SK-N-SH (cell line): ENCODE measurements at places on chromosomes 3 and 15. TPM values are rescaled to one million over a fixed set of nuclear protein-coding genes. Genes with fewer than 3 reads are reported as not detected.
A peak's percentile ranks its signal among the peaks of the same experiment; 100 is the strongest.

Gene FAM43A
- polyA plus RNA-seq = 1.8 and 2.4 TPM in 2 replicates

Gene BLM
- polyA plus RNA-seq = 2.7 and 2.9 TPM in 2 replicates

DNA sequence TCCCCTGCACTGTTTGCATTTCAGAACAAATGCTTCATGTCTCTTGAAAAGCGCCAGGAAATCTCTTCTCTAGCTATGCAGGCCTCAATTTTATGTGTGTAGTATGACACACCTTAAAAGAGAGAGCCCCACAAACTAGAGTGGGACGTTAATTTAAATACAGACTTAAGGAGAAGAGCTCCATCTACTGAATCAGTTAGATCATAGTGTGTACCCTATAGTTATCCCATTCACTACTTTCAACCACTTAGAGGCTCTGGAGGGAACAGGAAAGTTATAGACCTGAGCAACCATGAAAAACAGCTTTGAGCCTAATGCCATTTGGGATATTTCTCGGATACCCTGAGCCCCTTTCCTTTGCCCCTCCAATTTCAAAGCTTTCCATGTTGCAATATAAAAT is 153.7 kb downstream of the TIGIT start:
- DNase-seq = no peak

GRCh38 chr3:49872801-49873281 is 3.1 kb upstream of the CAMKV start:
- peak; percentile 56 for DNase-seq

GRCh38 chr3:150890831-150891230 is 14.4 kb downstream of the MINDY4B start:
- DNase-seq = no peak

DNA sequence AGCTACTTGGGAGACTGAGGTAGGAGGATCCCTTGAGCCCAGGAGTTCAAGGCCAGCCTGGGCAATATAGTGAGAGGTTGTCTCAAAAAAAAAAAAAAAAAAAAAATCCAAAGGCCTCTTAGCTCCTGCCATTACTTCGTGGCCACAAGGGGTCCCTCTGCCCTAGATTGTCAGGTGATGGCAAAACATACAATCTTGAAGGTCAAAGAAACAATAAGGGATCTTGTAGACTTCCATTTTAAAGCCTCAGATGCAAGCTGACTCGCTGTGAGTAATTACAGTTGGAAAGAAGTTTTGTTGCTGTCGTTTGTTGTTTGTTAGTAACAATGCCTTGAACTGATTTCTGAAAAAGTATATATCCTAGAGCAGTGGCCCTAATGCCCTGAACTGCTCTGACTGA is 55.9 kb upstream of the PLCL2 start:
- no peak for DNase-seq

GRCh38 chr3:162111861-162112260 is 615.3 kb downstream of the OTOL1 start:
- no peak for DNase-seq

GRCh38 chr15:70508561-70509281 is 254.6 kb downstream of the UACA start:
- DNase-seq = no peak

GRCh38 chr3:37256447-37256846 is 82.1 kb upstream of the LRRFIP2 start:
- no peak for DNase-seq
